Stimulated activated CD8-positive, alpha-beta memory T cell treated with anti-CD3 and anti-CD28 coated beads, Interleukin-12 subunit alpha, Interleukin-12 subunit beta, amount 100 ng/mL, for 1 hour (primary cell): ENCODE measurements at places on chromosomes 11 and 22.

DNA sequence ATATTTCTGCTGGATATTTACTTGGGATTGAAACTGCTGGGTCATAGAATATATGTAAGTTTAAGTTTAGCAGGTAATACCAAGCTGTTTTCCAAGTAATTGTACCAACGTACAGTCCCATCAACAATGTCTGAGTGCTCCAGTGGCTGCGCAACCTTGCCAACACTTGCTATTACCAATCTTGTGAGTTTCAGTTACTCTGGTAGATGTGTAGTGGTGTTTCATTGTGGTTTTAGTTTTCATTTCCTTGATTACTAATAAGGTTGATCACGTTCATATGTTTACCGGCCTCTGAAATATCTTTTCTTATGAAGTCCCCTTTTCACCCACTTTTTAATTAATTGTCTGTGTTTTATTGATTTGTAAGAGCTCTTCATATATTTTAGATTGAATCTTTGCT lies 370.6 kb upstream of the CADM1 start:
- no peak for DNase-seq

DNA sequence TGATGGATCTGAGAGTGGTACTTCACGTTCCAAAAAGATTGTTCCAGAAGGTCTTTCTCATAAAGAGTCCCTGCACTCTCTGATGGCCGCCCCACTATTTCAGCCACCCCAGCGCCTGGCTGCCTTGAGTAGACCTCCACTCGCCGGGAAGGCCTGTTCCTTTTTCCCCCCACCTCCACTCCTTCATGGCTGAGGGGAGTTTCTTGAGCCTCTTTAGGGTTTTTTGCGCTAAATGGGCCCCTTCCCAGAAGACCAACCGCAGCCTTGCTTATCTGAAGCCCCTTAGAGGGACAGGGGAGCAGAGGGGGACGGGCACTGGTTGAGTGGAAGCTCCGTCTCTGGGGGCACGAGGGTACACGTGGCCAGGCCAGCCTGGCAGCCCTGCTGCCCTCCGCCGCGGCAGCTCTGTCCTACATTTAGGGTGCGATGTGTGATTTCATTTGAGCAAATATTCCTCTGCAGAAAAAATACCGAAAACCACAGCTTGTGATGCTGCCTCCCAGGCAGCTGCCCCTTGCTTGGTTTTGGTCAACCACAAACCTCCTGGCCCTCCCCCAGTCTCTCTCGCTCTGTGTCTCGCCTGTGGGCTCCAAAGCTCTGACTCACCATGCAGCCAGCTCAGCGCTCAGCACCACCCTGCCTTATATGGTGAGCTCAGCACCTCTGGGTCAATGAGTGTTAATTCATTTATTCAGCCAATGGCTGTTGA lies 88.7 kb downstream of the TP53I11 start:
- peak; percentile 70 for DNase-seq

- no peak for DNase-seq
Observed at GRCh38 chr11:32891657-32892354, 805 bp upstream of the QSER1 start.

DNA sequence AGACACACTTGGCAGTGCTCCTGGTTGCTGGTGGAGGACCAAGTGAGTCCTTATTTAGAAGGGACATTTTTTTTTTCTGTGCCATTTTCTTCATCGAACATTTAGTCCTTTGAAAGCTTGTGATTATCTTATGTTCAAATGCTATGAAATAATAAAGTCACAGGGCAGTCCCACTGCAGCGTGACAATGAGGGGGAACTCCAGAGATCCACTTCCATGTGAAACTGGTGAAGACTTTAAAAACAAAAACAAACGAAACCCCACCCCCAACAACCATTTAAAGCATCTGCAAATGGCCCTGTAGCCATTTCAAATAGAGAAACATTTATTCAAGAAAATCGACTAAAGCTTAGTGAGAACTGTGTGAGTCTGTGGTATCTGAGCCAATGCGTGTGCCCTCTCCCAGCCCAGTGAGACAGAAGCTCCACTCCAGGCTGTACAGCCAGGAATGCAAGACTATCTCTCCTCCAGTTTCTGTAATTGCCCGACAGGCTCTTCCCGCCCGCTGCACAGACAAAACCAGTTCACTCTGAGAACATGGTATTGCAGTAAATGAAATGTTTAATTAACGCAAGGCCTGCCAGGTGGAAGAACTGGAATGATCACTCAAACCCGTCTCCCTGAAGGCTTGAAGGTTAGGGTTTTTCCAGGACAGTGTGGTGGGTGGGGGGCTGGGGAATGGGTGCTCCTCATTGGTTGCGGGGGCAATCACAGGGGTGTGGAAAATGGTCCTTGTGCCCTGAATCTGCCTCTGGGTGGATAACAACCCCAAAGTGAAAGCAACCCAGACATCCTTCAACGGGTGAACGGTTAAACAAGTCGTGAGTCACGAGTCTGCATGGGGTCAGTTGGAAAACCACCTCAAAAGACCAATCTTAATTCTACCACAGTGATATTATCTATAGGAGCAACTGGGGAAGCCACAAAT lies 8.4 kb downstream of the KRTAP5-6 start:
- no peak for DNase-seq

DNA sequence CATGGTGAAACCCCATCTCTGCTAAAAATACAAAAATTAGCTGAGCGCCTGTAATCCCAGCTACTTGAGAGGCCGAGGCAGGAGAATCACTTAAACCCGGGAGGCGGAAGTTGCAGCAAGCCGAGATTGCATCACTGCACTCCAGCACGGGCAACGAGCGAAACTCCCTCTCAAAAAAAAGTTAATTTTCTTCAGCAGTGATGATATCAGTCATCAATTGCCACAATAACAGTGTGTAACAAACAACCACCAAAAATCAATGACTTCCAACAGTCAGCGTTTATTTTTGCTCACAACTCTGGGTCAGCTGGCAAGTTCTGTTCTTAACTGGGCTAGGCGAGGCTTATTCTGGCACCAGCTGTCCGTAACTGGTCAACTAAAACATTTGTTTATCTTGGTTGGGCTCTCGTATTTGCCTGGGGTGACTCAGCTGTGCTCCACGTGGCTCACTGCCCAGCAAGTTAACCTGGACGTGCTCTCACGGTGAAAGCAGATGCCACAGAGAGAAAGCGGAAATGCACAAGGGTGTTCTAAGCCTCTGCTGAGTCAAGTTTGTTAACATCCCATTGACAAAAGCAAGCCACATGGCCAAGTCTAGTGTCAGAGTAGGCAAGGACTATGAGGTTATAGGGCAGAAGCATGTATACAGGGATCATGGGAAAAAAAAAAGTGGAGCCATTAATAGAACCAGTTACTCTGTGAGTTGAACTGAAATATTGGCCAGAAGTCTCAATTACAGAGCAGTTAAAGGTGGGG lies 52.1 kb downstream of the LHFPL7 start:
- DNase-seq: no peak

DNA sequence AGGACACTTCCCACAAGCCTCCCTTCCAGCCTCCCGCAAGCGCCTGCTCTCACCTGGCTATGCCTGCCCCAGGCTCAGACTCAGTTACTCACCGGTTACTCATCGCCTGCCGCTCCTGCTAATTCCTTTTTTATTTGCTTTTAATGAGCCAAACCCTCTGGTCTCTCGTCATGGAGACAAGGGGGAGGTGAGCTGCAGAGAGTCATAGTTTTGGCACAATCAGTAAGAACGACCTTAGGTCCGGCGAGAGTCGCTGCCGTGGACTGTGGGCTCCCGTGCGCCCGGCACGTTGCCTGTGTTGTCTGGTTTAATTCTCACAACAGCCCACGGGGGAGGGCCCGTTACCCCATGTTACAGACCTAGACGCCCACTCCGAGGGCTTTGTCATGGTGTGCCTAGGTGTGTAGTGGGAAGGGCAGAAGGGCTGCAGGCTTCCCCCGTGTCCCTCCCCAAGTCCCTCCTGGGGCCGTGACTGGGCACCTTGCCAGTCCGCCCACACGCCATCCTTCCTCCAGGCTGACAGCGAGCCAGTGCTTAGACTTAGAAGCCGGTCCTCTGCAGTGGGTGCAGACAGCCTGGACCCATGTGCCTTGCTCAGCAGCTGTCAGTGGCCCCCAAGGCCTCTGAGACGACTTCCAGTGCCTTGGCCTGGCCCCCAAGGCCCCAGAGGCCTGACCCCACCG lies 42.2 kb downstream of the WNT7B start:
- DNase-seq: no peak

DNA sequence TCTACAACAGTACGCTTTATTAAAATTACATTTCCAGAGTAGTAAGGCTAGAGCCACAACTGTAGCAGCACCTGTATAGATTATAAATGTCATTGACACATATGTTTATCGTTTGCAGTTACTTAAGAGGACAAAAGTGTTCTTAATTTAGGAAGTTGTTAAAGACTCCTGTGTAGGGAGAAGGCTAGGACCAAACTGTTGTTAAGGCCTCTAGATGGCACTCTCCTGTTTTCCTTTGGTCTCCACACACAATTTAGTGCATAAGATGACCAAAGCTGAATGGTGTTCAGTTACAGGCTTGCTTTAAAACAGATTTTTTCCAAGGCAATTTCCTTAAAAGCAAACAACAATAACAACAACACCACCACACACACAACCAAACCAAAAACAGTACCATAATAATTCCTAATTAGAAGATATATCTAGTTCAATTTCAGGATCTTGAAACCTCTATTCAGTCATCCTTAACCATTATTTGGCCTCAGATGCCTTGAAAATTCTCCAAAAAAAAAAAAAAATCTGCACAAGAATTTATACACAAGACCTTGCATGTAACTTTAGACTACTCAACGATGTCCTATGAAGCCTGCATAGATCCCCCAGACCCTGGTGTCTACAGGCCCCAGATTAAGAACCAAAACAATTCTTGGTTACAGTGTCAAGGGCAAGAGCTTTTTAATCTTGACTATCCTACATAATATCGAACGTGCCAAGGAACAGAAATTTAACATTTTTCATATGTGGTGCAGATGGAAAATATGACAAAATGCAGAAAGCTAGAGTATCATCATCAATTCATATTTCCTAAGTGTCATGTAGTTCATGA lies 42.6 kb upstream of the APOA1 start:
- no peak for DNase-seq

DNA sequence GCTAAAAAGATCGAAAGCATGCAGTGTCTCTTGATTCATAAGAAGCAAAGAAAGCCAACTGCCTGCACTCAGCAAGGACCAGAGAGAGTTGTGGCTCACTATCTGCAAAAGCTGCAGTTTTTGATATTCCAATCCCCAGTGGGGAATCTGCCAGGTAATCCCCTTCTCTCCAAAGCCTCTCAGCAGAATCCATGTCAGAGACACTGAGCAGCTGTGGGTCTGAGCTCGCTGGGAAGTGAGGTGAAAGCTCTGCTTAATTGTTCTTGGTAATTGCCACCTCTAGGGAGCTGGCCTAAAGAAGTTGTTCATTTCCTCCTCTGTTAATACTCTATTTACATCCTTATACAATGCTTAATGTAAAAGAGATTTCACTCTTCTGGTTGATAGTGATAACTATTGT lies 261.3 kb upstream of the LRRC4C start:
- no peak for DNase-seq

- no peak for DNase-seq
Observed at GRCh38 chr11:64348383-64349024, 8.5 kb downstream of the CCDC88B start.

DNA sequence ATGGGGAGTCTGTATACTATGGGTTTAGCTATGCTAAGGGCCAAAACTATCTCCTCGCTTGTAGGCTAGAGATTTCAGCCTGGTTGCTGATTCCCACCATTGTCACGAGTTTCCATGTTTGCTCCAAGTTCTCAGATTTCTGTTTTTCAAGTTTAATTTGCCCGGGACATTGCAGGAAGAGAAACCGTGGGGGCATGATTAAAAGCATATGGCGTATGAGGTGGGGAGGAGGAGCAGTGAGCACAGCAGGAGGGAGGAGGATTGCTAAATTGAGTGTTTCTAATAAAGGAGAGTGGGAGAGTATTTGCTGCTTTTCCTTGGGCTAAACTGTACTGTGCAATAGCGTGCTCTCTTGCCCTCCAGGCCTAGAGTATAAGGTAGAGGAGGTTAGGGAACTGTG lies 558.4 kb downstream of the METTL15 start:
- DNase-seq: no peak

DNA sequence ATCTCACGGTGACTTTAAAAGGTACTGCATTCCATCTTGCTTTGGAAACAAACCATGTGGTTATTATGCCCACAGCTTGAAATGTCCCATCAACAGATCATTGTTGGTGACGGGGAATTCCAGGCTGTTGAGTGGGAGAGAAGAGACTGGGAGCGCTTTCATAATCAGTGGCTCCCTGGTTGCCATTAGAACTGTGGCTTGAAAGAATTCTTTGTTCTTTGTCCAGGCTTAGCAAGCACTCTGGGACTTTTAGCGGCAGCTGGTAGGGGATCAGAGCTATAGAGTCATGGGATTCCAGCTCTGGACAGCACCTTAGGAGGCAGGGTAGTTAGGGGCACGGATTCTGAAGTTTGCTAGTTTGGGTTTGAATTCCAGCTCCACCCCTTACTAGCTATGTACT lies 22.0 kb downstream of the MMP20 start:
- no peak for DNase-seq

GRCh38 chr22:46046299-46046685 lies 69.3 kb upstream of the WNT7B start:
- DNase-seq: no peak

- DNase-seq: no peak
Observed at GRCh38 chr11:76243193-76243956, 37.1 kb upstream of the WNT11 start.

- no peak for DNase-seq
Observed at GRCh38 chr11:111530091-111530490, 10.4 kb upstream of the LAYN start.

DNA sequence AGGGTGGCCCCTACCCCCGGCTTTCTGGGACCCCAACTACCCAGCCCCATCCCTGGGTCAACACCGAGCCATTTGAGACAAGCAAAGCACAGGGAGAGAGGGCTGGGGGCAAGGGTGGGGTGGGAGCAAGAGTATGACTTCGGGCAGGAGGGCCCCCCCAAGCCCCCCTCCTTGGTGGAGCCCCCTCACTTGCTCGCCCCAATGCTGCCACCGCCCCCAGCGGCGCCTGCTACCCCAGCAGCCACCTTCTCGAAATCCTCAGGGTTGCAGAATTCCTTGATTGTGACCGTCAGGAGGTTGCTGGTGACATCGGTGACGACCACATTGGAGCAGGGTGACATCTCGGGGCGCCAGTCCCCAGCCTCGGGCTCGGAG lies 6.0 kb downstream of the CBX6 start:
- no peak for DNase-seq

GRCh38 chr22:44646668-44647067 lies 55.3 kb upstream of the PRR5 start:
- DNase-seq: no peak
